Osteocyte (in vitro differentiated cells): ENCODE measurements at places on chromosomes 3 and 15. TPM values are rescaled to one million over a fixed set of nuclear protein-coding genes. Genes with fewer than 3 reads are reported as not detected.
A peak's percentile ranks its signal among the peaks of the same experiment; 100 is the strongest.

GRCh38 chr3:119588112-119588511 is 8.8 kb downstream of the ADPRH start:
- DNase-seq = no peak

DNA sequence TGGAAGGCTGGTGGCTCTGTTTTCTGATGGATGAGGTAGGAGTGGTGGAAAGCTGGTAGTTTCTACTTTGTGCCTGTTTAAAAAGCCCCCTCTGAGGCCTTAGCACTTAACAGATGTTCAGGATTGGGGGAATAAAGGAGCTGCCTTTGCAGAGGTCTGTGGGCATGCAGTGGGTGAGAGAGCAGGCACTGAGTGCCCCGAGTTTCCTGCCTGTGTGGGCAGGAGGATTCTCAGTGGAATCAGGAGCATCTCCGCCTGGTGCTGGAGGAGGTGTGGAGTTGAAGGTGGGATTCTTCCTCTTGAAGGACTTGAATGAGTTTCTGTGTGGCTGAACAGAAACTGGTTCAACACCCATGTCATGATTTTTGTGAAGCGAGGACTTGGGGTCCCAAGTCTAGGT is 74.3 kb downstream of the IGF1R start:
- no peak for DNase-seq

- DNase-seq = no peak
Measured at GRCh38 chr3:141434255-141434654, 52.6 kb upstream of the RASA2 start.

GRCh38 chr3:144968750-144969350 is 997.2 kb downstream of the DIPK2A start:
- DNase-seq = no peak

- DNase-seq = no peak
Measured at GRCh38 chr3:119628816-119629445, 31.2 kb downstream of the PLA1A start.

GRCh38 chr3:128848936-128849335 is 30.5 kb upstream of the ACAD9 start:
- no peak for DNase-seq

GRCh38 chr3:43390255-43390588 is 103.9 kb downstream of the SNRK start:
- no peak for DNase-seq

DNA sequence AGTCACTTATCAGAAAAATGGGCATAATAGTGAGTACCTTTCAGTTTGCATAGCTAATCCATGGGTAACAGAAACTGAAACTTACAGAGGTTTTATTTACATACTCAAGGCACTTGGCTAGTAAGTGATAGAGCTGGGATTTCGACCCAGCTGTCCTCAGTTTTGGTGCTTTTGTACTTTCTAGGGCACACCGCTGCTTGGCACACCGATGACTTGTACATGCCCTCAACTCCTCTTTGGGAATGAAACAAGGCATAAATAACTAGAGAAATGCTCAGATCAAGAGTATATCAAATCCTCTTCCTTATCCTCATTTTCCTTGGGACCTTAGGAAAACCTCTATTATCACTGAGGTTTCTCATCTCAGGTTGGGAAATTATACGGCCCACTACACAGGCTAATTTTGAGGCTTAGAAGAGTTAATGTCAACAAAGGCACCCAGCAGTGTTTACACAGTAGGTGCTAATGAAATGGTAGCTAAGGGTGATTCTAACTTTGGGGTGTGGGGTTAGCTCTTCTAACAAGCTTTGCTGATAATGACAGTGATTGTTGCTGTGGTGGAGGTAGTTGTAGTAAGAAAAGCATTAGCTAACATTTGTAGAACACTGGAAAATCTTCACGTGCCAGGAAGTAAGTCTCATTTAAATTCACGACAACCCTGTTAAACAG is 20.3 kb upstream of the DGKG start:
- DNase-seq = no peak

DNA sequence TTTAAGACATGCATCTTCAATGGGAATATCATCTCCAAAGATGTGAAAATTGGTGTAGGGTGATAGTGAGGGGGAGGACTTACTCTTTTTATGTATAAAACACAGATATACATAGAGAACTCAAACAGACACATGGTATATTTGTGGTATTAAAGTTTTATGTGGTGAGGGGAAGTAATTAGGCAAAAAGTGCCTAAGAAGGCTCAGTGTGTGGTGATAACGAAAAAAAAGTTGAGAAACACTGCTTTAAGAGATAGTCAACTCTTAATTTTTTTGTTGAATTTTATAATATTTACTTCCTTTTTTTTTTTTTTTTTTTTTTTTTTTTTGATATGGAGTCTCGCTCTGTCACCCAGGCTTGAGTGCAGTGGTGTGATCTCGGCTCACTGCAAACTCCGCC is 174.2 kb upstream of the FRMD4B start:
- no peak for DNase-seq

DNA sequence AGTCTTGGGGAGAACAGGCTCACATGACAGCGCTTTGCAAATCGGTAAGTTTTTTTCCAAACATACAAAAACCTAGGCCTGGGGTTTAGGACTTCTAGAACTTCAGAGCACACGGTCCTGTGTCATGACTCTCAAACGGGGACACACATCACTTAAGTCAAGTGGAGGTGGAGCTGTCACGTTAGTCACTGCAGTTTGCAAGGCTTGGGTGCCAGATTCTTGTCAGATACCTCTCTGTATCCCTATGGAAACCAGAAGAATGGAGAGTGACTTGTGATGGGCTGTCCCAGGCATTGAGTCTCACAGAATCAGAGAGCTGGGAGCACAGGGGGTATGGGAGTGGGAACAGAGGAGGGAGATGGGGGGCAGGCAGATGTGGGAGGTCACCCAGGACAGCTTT is 64.8 kb downstream of the DUT start:
- DNase-seq = peak; percentile 36

- DNase-seq = no peak
Measured at GRCh38 chr3:16888785-16889607, 4.2 kb downstream of the PLCL2 start.

GRCh38 chr15:51931638-51932037 is 39.9 kb downstream of the LEO1 start:
- no peak for DNase-seq

- DNase-seq = no peak
Measured at GRCh38 chr15:38046257-38047051, 112.0 kb downstream of the TMCO5A start.

- DNase-seq = no peak
Measured at GRCh38 chr15:51386960-51387698, 45.7 kb downstream of the GLDN start.

GRCh38 chr15:67107014-67107812 is 41.8 kb downstream of the SMAD3 start:
- no peak for DNase-seq

GRCh38 chr3:146243559-146243958 is 7.3 kb downstream of the PLSCR4 start:
- DNase-seq = no peak

CISH gene
- total RNA-seq = 1.7 and 2.4 TPM in 2 replicates

SERPINI1 gene
- 0.35 and 1.3 TPM in 2 replicates for total RNA-seq

ZNF80 gene
- total RNA-seq = not detected in 2 replicates

IGSF11 gene
- total RNA-seq = not detected in 2 replicates

ACP3 gene
- total RNA-seq = not detected in 2 replicates

NR2E3 gene
- total RNA-seq = not detected in 2 replicates
